T-helper 2 cell (primary cell): ENCODE measurements at places on chromosomes 12 and 14.

GRCh38 chr12:46942579-46942978 lies 116.8 kb upstream of the SLC38A4 start:
- no peak for DNase-seq

GRCh38 chr12:111578276-111578970 lies 20.7 kb downstream of the ATXN2 start:
- no peak for DNase-seq

GRCh38 chr14:29645117-29645516 lies 282.5 kb downstream of the PRKD1 start:
- no peak for DNase-seq

- no peak for DNase-seq
These were observed 5.8 kb upstream of the PUS1 start for GRCh38 chr12:131923260-131923659.

DNA sequence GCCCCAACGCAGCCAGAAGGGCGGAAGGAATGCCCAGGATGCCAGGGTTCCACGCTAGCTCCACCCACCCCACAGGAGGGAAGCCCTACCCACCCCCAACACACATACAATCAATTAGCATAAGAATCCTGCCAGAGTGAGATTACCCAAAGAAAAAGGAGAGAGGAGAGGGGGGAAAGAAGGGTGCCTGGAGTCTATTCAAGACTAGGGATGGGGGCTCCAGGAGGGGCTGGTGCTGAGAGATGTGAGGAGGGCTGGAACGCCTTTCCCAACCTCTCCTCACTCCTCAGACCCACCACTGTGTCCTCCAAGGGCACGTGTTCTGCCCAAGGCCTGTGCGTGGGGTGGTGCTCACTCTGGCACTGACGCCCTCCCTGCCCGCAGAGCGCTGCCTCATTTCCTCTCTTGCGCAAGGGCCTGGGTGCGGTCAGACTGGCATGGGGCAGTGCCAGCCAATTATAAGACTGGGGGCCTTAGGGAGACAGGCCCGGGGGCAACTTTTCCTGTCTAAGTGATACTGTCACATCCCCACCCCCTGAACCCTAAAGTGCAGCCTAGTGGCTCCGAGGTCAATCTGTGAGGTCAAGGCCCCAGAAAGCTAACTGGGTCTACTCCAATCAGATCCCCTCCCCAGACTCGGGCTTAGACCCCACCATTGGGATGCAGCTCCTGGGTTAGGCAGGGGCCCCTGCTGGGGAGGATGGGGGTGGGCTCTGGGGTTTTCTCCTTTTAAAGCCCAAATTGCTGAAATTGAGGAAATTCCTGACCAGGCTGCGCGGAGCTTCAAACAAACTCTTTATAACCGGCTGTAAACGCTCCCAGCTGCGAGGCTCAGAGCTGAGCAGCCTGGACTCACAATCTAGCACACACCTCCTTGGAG lies 10.2 kb upstream of the ITGB7 start:
- peak; percentile 64 for DNase-seq

DNA sequence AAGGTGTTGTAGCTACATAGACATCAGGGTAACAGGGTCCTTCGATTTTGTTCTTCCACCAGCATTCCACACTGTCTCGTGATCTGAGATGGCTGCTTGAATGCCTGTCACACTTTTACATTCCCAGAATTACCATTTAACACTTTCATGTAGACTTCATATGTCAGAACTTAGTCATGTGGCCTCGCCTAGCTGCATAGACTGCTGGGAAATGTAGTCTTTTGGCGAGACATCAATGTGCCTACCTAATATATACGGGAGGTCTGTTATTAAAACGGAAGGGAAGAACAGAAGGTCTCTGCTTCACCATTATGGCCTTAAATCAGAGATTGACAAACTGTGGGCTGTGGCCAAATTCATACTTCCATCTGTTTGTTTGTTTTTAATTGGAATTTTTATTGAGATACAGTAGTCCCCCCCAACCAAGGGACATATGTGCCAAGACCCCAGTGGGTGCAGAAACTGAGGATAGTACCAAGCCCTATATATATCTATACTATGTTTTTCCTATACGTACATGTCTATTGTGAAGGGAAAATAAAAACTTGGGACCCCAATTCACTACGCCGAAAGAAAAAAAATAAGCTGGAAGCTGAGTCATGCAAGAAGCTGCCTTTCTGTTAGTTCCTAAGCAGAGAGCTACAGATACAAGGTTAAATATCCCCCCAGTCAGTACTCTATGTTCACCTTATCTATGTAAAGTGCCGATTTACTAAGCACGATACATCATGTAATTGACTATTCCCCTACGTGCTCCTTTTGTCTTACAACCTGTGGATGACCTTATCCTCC lies 11.3 kb upstream of the HRK start:
- DNase-seq = no peak

GRCh38 chr14:37587131-37587803 lies 7.8 kb downstream of the FOXA1 start:
- no peak for DNase-seq

GRCh38 chr12:26465419-26466097 lies 270.2 kb downstream of the SSPN start:
- no peak for DNase-seq

DNA sequence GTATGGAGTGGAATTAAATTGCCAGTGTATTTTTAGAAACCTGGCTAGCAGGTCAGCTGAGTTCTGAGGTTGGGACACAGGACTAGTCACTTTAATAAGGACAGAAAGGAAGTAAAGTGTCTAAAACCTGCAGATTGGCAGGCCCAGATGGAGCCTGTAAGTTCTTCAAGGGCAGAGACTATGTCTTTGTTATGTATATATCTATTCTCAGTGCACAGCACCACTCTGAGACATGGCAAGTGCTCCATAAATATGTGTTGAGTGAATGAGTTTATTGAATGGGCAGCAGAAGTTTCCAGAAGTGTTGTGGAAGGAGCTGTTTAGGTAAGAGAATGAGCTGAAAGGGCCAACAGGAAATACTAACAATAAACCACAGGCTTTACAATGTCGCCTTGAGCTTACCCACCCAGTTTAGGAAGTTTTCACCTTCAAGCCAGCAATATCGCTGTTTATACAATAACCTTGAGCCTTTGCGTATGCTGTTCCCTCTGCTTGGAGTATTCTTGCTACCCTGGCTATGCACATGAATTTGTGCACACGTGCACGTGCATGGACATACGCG lies 109.5 kb upstream of the TMPO start:
- DNase-seq = no peak

DNA sequence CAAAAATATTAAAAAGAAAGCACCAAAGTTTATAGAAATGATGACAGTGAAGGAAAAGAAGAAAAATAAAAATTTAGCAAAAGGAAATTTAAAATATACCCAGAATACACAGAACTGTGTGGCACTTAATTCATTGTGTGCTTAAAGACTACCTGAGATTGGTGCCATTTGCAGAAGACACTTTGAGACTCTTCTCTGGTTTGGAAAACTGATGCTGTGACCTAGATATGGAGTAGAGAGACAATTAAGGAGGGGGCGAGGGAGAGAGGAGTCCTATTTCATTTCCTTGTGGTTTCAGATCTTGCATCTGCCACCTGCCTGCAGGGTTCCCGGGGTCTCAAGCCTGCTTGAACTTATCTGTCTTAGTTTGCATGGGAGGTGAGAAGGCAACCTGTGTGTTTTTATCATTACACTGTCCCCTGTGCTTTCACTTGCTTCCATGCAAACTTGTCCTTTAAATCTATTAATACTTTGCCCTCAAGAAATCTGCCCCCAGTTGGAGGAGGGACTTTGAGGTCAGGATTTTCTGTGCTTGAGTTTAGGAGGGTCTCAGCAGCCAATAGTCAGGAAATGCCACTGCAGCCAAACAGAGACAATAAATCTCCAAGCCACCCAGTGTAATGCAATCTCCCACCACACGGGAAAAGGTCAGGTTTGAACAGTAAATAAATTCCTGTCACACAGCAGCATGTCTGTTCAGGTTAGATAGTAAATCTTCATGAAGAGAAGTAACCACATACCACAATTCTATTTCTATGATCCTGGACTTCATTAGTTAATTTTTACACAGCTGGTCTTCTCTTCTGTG lies 119.4 kb downstream of the CAND1 start:
- no peak for DNase-seq

GRCh38 chr12:15472036-15472435 lies 149.7 kb downstream of the PTPRO start:
- no peak for DNase-seq

GRCh38 chr14:46344327-46344937 lies 307.1 kb downstream of the RPL10L start:
- no peak for DNase-seq

- no peak for DNase-seq
These were observed 104.4 kb upstream of the FLRT2 start for GRCh38 chr14:85425507-85425906.

GRCh38 chr12:68521321-68521839 lies 89.3 kb upstream of the RAP1B start:
- DNase-seq = no peak

DNA sequence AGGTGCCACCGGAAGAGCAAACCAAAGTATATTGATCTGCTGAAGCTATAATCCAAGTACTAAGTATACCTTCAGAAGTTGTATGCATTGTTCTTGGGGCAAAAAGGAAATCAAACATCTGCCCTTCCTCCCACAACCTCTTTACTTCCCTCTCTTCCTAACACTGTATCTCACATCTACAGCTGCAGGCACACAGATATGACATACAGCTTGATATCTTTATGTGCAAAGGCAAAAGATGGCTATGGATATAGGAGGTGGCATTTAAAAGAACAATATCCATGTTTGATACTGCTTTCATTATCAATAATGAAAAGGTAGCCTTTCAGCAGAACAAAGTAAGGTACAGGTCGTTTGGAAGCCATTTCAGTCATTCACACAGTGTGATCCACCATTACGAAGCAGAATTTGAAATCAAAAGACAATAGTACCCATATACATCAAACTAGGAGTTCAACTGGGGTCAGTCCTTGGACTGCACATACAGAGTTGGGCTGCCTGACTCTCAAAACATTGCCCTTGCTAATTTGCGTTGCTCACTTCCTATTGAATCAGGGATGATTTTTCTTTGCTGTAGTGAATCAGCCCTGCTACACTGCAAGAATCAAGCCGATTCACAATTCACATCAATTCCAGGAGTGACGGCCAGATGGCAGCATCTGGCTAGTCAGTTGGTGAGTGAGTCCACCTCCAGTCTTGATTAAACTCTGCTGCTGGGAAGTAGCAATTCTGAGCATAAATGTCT lies 8.9 kb downstream of the ANG start:
- DNase-seq = peak; percentile 51

DNA sequence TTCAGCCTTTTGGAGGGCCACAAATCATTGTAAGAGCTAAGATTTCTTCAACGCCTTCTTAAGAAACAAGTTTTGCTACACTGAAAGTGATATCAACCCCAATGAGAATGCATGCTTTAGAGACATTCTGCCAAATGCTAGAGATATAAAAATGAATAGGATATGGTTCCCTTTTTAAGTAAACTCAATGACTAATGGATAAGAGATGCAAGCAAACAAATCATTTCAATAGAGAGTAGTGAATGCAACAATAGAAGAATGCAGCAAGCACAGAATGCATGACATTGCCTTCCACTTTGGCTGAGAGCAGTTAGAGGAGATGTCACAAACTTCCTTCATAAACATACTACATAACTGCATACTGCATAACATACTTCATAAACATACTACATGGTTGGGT lies 116.4 kb downstream of the PDZRN4 start:
- no peak for DNase-seq

GRCh38 chr12:40946612-40947194 lies 241.4 kb upstream of the PDZRN4 start:
- no peak for DNase-seq

- DNase-seq = no peak
These were observed 569 bp upstream of the RGS6 start for GRCh38 chr14:71931492-71932228.
